Stimulated activated CD8-positive, alpha-beta memory T cell treated with anti-CD3 and anti-CD28 coated beads, Interleukin-4, amount 100 ng/mL, for 1 hour (primary cell): ENCODE measurements at places on chromosomes 4 and X.

DNA sequence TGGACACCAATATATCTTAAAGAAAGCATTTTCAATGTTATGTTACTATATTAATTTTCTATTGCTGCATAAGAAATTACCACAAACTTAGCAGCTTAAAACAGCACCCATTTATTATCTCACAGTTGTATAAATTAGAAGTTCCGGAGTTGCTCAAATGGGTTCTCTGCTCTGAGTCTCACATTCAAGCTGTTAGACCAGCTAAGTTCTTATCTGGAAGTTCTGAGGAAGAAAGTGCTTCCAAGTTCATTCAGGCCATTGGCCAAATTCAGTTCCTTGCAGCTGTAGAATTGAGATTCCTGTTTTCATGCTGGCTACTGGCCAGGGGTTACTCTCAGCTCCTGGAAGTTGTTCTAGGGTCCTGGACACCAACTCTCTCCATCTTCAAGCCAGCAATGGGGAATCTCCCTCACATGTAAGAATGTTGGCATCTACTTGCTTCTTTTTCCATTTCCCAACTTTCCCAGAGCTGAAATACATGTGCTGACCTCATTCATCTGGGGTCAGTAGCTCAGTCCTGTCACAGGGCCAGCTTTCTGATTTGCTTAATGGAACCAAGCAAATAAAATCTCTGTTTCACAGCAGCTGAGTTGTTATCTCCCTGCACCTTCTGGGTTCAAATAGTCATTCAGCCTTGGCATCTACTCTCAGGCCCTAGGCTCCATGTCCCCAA lies 99.6 kb upstream of the INTU start:
- no peak for DNase-seq

DNA sequence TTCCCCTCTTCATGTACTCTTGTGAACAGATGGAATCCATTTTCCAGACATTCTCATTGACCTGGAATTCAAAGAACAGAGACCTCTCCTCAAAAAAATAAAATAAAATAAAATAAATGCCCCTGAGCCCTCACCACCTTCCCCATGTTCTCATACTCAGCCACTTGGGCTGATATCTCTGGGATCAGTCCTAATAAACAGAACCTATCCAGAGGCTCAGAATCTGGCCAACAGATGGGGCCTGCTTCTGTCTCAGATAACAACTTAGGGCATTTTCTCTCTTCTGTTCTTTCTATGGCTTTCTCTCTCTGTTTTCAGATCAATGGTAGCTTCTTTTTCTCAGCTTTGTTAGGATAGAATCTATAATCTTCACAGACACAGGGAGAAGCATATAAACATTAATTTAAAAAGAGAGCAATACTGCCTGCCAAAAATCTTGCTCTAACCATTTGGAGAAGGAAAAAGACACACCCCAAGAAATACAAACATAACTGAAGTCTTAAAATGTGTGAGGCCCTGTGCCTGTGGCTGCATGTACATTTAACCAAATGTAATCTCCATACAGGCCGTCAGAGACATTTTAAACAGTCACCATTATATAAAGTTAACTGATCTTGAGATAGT lies 907.1 kb downstream of the FAT4 start:
- DNase-seq, result no peak

GRCh38 chrX:154061801-154062200 lies 35.7 kb downstream of the MECP2 start:
- no peak for DNase-seq

DNA sequence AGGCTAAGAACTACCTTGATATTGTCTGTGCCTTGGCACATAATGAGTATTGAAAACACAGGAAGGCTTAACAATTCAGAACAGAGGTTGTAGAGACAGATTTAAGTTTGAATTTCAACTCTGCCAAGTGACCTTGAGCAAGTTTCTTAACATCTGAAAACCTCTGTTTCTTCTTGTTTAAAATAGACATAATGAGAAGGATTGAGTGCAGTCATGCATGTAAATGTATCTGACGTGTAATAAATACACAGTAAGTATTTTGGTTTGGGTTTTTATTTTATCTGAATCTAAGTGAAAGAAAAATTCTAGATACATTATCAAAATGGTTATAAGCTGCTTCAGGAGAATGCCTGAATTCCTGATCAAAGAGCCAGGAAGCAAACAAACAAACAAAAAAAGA lies 111.9 kb downstream of the ANXA5 start:
- DNase-seq, result no peak
